NB4 (cell line): ENCODE measurements at places on chromosomes 2 and 18.

DNA sequence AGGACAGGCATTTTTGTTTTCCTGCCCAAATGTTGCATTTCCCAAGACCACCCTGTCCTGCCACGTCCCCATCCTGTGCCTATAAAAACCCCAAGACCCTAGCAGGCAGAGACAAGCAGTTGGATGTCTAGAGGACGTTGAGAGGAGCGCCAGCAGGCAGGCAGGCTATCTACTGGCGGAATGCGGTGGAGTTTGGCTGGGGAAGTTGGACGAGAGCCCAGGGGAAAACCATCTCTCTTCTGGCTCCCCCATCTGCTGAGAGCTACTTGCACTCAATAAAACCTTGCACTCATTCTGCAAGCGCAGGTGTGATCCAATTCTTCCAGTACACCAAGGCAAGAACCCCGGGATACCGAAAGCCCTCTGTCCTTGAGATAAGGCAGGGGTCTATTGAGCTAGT lies 72.5 kb downstream of the ARL6IP6 start:
- DNase-seq: no peak

DNA sequence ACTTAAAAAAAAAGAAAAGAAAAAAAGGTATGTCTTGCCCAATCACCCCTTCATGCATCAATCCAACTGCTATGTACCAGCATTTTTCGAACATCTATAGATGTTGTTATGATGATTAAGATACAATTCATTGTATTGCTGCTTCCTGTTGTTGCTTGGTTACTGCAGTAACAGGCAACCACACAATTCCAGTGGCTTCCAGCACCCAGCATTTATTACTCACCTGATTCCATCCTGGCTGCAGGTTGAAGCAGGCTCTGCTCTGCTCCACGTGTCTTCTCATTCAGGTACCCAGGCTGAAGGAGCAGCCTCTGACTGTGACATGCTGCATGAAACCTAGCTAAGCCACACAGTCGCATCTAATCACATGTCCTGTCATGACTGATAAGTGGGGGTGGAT lies 196.9 kb downstream of the INO80D start:
- DNase-seq: no peak

DNA sequence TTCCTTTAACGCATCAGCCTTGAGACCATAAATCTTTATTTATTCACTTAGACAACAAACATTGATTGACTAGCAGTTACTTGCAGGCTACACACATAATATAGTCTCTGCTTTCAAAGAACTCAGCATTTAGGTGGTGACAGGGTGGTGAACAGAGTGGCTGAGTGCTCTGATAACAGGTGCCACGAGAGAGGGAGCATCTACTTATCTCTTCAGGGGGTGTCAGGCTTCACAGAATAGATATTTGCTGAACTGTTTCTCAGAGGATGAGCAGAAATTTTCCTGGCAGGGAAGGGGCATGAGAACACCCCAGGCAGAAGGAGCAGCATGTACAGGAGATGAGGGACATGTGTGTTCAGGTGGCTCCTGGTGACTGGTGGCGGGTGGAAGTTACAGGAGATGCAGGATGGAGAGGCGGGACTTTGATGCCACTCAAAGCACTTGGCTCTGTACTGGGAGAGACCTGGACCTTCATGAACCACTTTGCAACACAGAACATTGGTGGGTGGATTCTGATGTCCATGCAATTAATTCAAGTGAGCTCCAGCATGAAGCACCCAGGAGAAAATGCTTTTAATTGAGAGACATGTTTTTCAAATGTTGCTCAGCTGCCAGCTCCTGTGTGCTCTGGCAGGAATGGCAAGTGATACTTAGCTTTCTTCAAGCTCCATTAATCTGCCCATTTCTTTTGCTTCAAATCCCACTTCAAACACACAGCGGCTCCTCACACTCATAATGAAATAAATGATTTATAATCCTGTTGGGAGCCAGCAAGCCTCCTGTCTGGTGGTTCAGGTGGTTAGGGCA lies 248.9 kb downstream of the MYCN start:
- no peak for DNase-seq

GRCh38 chr18:46506974-46507586 lies 149.9 kb downstream of the LOXHD1 start:
- no peak for DNase-seq

GRCh38 chr2:212766921-212767320 lies 228.3 kb upstream of the ERBB4 start:
- DNase-seq: no peak

GRCh38 chr2:197007716-197008628 lies 81.5 kb upstream of the PGAP1 start:
- DNase-seq: no peak

DNA sequence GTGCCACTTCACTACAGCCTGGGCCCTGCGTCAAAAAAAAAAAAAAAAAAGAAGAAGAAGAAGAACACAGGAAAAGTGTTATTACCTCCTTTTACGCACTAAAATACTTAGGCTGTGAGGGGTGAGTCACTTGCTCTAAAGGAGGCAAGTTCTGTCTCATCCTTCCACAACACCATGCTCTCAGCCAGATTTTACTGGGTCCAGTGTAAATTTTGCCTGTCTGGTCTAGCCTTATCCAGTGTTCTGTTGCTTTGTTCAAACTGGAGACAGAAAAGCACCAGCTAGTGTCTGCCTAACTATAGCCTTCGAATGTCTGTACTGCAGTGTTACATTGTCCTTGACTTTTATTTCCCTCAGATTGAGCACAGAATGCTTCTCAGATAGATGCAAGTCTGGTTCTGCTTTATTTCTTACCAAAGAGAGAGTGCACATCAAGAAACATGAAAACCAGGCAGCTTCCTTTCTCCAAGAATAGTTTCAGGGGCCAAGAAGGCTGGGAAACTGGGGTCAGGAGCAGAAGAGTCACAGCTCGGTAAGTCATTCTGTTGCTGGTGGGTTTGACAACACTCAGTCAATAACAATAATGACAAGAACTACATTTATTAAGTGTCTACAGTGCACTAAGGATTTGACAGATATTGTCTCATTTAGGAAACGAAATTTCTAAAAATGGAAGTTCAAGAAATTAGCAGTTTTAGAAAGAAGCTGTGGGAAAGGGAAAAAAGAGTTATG lies 3.1 kb upstream of the MSGN1 start:
- DNase-seq: peak; percentile 34

- no peak for DNase-seq
Observed at GRCh38 chr2:66509326-66509811, 74.4 kb downstream of the MEIS1 start.

GRCh38 chr2:115161771-115162493 lies 719.5 kb downstream of the DPP10 start:
- no peak for DNase-seq
